ENCODE measurements at places on chromosomes 12 and 14.

- no peak for DNase-seq
Observed at GRCh38 chr12:130911193-130911592, 39.3 kb downstream of the RAN start.

DNA sequence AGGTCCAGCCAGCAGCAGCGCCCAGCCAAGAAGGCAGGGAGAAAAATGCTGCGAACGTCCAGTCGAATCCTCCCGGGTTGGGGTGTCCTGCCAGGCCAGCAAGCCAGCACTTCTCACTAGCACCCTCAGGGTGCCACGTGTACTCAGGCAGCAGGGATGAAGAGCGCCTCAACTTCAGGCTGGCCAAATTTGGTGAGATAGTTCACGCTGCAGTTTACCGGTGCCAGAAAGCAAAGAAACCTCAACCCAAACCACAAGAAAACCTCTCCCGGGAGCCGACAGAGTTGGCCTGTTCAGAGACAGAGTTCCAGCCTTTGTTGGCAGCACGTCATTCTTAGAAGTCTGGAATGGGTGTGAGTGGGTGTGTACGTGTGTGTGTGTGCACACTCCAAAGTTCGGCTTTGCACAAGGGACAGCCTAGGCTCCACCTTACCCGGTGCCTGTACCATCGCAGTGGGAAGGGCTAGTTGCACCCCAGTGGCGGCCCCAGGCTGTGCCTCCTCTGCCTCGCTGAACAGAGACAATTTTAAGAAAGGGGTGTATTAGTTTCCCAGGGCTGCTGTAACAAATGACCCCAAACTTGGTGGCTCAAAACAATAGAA, 42.1 kb downstream of the ELK3 start:
- DNase-seq: no peak

- DNase-seq: no peak
Observed at GRCh38 chr12:130708648-130709047, 7.5 kb downstream of the RIMBP2 start.

GRCh38 chr12:93838193-93838592, 161.0 kb downstream of the CRADD start:
- DNase-seq: no peak

DNA sequence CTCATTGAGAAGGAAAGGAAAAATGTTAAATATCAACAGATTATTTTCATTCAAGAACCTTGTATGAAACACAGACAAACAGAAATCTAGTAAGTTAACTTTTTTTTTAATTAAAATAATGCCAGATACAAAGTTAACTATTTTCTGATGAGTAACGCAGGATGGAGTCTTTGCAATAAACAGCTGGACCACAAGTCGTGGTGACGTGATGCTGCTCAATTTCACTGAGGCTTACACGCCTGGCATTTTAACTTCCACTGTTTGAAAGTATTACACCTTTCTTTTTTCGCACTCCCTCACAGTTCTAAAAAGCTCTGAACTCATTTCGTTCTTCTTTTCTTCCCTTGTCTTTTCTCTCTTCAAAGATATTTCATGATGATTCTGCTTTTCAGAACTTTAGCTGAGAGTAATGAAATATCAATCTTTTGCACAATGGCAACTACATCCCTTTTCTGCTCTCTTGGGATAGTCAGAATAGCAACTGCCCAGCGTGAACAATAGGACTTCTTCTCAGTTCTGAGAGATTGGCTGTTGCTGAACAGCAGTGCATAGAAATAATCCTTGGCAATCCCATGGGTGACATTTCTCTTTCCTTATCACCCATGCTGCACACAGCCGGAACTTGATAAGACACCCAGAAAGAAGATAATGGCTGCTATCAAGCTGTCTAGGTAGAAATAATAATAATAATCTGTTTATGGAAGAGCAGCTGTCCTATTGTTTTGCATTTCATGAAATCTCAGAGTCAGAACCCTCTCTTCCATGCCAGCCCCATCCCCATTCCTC, 160.5 kb downstream of the BTG1 start:
- no peak for DNase-seq

- peak; percentile 16 for DNase-seq
Observed at GRCh38 chr12:14995583-14996425, 23.0 kb downstream of the PDE6H start.

DNA sequence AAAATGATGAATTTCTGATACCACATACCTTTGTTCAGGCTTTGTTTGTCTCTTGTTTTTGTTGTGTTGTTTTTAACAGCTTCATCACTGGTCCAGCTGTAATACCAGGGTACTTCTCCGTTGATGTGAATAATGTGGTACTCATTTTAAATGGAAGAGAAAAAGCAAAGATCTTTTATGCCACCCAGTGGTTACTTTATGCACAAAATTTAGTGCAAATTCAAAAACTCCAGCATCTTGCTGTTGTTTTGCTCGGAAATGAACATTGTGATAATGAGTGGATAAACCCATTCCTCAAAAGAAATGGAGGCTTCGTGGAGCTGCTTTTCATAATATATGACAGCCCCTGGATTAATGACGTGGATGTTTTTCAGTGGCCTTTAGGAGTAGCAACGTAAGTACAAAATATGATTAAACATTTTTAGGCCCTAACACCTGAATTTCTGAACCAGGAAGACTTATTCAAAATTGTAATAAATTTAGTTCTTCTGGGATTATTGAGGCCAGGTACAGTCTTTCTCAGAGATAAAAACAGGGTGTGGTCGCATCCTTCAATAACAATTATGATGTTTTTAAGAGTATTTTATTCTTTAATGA, 22.4 kb downstream of the RXYLT1 start:
- peak; percentile 28 for DNase-seq

- no peak for DNase-seq
Observed at GRCh38 chr12:92624236-92624635, 78.6 kb upstream of the PLEKHG7 start.

GRCh38 chr12:113889891-113890581, 76.1 kb downstream of the RBM19 start:
- DNase-seq: no peak

- no peak for DNase-seq
Observed at GRCh38 chr14:93085911-93086310, 29.8 kb downstream of the ITPK1 start.

- no peak for DNase-seq
Observed at GRCh38 chr14:74917646-74918081, 5.4 kb downstream of the RPS6KL1 start.

DNA sequence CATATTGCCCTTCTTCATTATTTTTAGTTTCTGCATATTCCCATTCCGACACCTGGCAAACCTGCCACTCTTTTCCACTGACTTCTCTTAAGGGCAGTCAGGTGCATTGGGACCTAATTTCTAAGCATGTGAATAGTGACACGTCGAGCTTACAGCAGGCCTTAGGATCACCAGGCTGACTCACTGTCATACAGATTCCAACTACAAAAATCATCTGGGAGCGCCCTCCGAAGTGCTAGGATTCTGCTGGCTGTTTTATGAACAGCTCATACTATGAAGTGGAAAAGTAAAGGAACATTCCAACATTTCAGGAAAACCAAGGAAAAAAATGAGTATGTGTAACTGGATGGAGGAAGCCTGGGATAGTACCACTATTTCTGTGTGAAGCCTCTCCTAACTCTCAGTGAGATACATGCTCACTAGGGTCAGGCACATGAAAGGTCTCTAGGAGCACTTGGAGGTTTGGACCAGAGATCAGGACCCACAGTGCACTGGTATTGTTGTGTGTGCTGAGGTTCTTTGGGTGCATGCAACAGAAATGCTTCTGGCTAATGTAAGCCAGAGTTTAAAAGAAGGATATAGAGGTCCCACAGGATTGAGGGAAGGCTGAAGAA, 257.4 kb downstream of the ZFP36L1 start:
- DNase-seq: no peak

- no peak for DNase-seq
Observed at GRCh38 chr14:77103475-77103874, 5.4 kb downstream of the CIPC start.

DNA sequence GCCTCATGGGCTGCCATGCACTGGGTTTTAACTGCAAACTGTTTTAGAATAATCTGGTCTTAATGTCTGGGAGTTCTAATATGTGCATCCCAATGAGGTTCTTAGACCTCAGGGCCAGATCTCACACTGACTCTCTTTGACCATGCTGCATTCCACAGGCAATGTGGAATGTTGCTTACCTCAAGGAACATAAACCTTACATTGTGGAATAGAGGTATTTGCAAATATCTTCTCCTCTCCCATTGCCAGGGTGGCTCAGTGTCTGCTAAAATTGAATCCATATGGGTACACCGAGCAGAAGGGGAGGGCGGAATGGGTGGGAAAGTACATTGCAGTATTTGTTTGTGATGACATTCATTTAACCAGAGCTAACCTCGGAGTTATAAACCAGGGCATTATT, 78.6 kb downstream of the CHST11 start:
- no peak for DNase-seq

- peak; percentile 26 for DNase-seq
Observed at GRCh38 chr12:75977952-75978671, 53.5 kb downstream of the PHLDA1 start.

DNA sequence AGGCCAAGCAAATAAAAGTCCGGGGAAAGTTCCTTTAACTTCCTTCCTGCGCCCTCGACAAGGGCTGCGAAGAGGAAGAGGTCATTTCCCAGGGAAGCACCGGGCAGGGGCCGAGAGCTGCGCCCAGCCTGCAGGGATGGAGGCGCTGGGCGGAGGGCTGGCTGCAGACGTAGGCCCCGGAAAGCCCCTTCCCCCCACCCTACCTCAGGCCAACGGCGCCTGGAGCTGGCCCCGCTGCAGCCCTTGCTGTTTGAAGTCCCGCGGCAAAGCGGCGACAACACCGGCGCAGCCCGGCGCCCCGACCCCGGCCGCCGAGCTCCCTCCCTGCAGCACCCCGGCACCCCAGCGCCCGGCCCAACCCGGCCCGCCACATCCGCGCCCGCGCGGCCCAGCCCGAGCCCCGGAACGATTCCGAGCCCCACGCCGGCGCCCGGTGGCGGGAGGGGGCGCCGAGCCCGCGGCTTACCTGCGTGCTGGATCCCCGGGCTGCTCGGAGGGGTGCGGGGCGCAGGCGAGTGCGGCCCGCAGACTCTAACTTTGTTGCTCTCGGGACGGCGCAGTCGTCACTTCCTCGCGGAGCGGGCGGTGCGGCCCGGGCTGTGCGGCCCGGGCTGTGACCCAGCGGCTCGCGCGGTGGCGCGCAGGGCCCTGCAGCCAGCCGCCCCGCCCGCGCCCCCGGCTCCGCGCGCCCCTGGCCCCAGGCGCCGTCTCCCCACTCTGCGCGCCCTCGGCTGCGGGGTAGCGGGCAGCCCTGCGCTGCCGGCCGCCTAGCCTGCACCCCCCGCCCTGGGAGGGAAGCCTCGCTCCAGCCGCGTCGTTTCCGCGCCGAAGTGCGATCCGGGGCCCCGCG, 64.8 kb upstream of the PTGR2 start:
- peak; percentile 56 for DNase-seq

- DNase-seq: no peak
Observed at GRCh38 chr12:14774906-14775635, 28.2 kb downstream of the WBP11 start.

DNA sequence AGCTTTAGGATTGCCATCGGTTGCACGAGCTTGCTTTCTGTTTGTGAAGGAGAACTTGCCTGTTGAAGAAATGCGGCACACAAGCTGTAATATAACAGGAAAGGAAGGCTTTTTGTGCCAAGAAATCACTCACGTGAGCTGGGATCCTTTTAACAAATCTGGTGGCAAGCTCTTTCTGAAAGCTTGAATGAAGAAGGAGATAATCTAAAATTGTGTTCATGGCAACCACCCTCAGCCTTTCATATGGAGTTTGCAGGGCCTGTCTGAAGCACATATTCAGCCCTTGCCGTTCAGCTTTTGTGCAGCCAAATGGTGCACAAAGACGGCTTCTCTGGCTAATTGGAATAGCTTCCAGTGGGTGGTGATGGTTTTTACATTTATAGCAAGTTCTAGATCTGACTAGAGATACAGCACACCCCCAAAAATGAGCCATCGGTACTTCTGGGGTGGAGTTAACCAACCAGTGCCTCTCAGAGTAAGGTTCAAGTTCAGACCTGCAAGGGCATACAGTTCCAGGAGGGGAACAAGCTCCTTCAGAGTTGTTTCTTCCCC, 107.4 kb downstream of the AEBP2 start:
- DNase-seq: no peak

Data from HEK293T (cell line).